NCI-H1436 (cell line): ENCODE measurements at places on chromosomes 2 and 18.
A peak's percentile ranks its signal among the peaks of the same experiment; 100 is the strongest.

DNA sequence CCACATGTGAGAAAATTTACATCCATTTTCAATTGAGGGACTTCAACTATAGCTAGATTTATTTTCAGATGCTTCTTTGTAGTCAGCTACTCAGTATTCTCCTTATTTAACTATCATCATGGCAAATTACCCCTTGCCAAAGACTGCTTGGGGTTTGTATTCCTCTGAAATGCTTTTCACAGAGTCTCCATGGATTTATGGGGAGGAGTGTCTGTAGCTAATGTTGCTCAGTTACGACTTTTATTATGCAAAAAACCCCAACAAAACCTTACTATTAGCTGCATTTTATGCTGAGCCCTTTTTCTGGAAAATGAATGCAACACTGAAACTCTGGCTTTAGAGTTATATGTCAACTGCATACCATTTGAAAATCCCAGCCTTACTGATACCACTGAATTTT lies 78.6 kb downstream of the RFTN2 start:
- DNase-seq: no peak

GRCh38 chr2:240898731-240899467 lies 2.9 kb upstream of the MAB21L4 start:
- no peak for DNase-seq

- DNase-seq: peak; percentile 57
Measured at GRCh38 chr2:191245869-191246531, 796 bp downstream of the MYO1B start.

GRCh38 chr2:21910832-21911507 lies 787.2 kb downstream of the TDRD15 start:
- no peak for DNase-seq

- no peak for DNase-seq
Measured at GRCh38 chr2:176111846-176112374, 4.7 kb upstream of the HOXD10 start.

- no peak for DNase-seq
Measured at GRCh38 chr2:85534099-85534498, 4.9 kb upstream of the MAT2A start.

DNA sequence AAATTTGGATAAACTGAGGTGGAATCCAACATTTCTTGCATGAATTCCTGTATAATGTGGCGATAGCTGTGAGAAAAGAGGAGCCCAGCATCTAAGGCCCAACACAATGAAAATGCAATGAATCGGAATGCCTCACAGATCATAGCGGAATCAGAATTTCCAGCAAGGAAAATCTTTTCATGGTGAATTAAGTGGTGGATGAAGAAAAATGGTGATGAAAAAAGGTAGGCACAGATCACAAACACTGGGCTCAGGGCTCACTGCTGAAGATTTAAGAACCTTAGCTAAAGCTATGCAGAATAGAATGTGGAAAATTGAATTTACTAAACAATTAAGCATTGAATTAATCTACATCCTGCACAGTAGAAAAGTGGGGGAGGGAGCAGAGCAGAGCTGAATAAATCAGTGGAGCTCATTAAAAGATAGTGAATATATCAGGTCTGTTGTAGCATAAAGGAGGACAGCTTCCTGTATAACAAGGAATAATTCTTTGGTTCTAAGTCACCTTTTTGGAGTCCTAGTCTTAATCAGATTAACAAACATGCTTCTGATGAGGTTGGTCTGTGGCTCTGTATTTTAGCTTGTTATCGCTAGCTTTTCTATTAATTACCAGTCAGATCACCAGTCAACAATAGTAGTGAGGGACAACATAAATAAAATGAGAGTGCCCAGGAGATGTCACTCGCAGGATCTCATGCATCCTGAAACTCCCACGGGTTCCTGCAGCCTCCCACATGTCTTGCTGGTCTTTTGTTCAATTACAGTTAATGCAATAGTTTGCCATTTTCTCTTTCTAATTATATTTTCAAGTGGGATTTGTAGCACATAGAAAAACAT lies 27.0 kb downstream of the MEIS1 start:
- DNase-seq: peak; percentile 59

- no peak for DNase-seq
Measured at GRCh38 chr2:112832841-112833638, 3.5 kb downstream of the IL1B start.

- no peak for DNase-seq
Measured at GRCh38 chr2:99473518-99474083, 16.2 kb downstream of the REV1 start.

- no peak for DNase-seq
Measured at GRCh38 chr2:43123981-43124686, 102.3 kb downstream of the ZFP36L2 start.

DNA sequence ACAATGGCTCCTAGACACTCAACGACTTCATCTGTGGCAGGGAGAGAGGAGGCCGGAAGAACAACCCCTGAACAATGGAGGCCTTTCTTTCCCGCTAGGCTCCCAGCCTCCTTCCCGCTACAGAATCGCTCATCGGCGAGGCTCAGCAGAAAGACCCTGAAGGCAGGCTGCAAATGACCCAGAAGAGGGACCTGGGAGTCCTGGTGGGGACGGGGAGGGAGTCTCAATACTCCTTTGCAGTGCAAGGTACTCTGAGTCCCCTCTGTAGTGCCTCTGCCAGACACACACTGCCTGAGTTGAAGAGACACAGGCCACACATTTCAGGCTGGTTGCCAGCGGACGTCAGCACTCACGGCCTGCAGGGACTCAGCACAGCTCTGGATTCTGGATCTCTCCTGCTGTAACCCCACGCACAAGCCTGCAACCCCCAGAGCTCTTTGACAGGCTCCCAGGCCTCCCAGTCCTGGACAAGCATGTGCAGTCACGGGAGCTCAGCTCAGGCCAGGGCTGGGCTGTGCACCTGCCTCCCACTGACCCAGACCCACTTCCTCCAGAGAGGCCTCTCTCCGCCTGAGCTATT lies 6.1 kb downstream of the GPR17 start:
- DNase-seq: no peak

GRCh38 chr18:10417664-10418063 lies 36.8 kb upstream of the APCDD1 start:
- no peak for DNase-seq
